ENCODE measurements at places on chromosomes 2 and 18.

- DNase-seq, result no peak
Measured at GRCh38 chr2:64327129-64327509, 126.8 kb upstream of the LGALSL start.

DNA sequence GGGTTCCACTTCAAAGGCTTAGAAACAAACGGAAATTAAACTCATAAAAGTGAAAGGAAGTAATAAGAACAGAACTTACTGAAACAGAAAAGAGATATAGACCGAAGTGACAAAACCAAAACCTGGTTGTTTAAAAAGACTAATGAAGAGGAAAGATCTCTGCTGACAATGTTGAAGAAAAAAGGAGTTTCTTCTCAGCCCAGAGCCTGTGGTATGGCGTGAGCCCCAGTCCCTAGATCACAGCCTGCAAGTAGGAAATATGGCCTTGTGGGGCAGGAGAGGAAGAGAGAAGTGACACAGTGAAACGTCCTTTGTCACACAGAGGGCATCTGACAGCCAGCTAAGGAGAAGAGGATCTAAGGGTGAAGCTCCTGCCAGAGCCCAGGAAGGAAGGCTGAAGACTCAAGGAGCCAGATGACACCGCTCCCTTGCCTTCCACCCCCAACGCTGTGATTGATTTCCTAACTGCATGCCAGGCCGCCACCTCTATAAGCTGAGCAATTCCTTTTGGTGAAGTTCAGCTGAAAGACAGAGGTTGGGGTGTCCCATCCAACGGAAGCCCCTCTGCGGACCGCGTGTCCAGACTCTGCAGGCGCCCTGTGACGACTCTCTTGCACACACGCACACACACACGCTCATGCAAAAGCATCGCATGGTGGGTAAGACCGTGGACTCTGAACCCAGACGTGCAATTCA lies 141.1 kb downstream of the HDAC4 start:
- no peak for DNase-seq

DNA sequence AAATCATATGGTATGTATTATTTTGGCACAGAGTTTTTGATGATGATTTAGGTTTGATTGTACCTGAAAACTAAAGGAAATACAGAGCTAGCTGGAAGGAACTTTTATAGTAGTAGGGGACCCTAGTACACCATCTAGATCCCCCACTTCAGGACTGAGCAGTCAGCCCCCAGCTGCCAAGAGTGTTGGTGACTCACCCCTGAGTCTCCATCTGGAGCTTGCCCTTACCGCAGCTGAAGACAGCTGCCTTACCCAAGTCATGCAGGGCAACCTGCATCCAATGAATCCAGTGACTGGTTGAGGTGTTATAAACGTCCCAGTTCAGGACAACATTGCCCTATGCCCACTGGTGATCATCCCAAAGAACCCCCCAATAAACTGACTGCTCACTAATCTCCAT lies 15.3 kb downstream of the PMS1 start:
- DNase-seq, result no peak

DNA sequence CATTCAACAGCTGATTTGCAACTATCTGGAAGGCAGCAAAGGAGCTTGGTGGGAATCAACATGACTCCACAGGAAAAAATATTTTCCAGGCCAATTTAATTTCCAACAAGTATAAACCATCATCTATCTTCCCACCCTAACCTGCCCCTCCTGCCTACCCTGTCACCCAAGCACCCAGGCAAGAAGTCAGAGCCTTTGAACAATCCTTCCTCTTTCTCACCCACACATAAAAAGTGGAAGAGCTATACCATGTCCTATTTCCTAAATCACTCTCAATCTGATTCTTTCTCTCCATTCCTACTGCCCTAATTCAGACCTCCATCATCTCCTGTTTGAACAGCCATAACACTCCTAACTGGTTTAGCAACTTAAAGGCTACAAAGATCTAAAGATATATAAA lies 12.7 kb downstream of the SPIRE1 start:
- no peak for DNase-seq
